ENCODE measurements at places on chromosomes 6 and 20.

GRCh38 chr6:137570393-137570792 is 76.2 kb upstream of the OLIG3 start:
- no peak for DNase-seq

DNA sequence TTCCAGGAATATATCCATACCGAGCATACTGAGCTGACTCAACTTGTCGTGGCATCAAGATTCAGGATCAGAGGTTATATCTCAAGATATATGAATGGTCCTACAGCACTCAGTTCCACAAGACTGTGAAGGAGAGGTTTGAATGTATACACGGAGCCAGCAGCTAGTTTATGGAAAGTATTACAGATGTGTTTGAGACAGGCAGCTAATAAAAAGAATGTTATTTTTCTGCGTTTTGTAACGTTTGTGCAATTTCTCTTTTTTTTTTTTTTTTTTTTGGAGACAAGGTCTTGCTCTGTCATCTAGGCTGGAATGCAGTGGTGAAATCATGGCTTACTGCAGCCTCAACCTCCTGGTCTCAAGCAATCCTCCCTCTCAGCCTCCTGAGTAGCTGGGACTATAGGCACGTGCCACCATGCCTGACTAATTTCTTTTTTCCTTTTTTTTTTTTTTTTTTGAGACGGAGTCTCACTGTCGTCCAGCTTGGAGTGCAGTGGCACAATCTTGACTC is 3.4 kb upstream of the FAM110A start:
- DNase-seq, result no peak

DNA sequence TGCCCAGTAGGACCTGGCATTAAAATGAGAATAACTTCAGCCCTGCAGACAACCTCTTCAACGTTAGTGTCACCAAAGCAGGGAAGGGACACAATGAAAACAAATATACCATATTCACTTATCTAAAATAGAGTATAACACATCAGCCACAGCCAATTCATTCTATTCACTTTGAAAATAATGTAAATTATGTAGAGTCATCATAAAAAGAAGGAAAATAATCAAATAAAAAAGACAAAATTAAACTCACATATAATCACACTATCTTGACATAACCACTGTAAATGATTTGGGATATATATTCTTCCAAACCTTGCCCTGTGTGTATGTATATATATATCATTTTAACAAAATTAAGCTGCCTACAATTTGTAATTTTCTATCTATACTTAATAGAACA is 78.1 kb upstream of the HEY2 start:
- DNase-seq, result no peak

GRCh38 chr20:63475209-63475608 is 2.8 kb upstream of the KCNQ2 start:
- DNase-seq, result no peak

DNA sequence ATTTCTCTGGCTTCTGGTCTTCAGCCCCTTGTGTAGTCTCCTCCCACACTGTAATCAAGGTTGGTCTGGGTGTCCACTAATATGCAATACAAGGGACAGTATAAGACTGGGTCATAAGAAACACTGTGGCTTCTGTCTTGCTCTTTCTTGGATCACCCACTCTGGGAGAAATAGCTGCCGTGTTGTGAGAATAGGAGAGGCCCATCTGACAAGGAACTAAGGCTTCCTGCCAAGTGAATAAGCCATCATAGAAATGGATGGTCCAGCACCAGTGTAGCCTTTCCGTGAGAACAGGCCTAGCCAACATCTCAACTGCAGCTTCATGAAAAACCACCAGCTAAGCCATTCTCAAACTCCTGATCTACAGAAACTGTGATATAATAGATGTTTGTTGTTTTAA is 23.3 kb downstream of the BAG2 start:
- DNase-seq, result no peak

DNA sequence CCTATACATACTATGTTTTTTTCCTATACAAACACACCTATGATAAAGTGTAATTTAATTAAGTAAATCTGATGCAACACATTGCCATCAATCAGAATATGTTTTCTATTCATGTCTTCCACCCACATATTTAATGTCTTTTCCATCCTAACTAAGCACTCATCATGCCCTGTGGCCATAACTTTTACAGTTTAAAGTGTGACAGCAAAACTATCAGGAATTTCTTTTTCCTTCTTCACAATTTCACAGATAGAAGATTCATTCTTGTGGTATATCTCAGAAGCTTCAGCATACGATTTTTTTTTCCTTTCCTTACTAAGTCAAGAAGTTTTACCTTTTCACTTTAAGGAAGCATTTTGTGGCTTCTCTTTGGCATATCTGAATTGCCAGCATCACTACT is 7.0 kb upstream of the BEND6 start:
- DNase-seq, result no peak

DNA sequence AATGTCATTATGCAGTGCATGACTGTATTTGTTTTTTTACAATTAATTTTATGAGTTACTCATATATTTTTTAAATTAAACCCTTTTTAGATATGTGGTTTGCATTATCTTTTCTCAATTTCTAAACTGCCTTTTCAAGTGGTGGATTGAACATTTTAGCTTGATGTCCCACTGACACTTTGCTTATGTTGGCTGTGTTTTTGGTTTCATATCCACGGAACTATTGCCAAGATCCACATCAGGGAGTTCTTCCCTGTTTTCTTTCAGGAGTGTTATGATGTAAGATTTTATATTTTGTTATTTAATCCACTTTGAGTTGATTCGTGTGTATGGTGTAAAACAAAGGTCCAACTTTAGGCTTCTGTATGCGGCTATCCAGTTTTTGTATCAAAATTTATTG is 1144.9 kb upstream of the EYS start:
- DNase-seq, result no peak

GRCh38 chr6:77440206-77440976 is 22.9 kb downstream of the HTR1B start:
- no peak for DNase-seq
